ENCODE measurements at places on chromosomes 11 and 22.

DNA sequence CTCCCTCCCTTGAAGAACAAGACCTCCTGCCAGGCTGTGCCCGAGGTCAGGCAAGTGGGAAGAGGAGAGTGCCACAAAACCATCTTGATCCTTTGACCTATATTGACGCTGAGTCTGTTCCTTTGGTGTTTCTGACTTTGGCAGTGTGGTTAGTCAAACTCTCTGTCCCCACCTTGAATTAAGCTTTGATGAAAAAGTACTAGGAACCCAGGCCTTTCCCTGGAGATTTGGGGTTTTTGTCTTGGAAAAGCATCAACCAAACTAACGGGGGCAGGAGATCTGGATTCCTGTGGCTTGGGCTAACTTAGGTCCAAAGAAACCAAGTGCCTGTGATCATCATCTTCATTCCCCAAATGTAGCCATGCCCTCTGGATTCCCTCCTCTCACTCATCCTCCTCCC is 40.4 kb downstream of the ARFGAP2 start:
- no peak for DNase-seq

- DNase-seq, result no peak
Observed at GRCh38 chr11:119896387-119897045, 167.5 kb upstream of the NECTIN1 start.

DNA sequence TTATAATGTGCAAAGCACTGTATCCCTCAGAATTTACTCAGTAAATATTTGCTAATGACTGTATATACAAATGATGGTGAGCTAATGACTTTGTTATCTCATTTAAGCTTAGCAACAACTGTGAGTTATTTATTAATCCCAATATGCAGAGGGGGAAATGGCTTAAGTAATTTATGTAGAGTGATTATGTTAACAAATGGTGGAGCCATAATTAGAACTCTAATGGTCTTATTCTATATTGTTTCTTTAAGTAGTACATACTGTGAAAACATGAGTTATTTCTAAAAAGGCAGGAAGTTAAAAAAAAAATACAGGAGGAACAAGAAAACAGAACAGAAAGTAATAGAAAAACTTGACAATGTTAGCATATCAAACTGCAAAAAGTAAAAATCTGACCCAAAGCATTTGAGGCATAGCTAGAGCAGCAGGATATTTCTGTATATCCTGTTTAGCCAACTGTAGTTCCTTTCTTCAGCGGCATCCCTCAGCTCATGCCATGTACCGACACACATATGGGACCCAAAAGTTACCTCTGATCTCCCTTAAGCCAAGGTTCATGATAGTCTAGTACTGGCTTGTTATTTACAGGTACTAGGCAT is 94.2 kb downstream of the FCHSD2 start:
- DNase-seq, result no peak

DNA sequence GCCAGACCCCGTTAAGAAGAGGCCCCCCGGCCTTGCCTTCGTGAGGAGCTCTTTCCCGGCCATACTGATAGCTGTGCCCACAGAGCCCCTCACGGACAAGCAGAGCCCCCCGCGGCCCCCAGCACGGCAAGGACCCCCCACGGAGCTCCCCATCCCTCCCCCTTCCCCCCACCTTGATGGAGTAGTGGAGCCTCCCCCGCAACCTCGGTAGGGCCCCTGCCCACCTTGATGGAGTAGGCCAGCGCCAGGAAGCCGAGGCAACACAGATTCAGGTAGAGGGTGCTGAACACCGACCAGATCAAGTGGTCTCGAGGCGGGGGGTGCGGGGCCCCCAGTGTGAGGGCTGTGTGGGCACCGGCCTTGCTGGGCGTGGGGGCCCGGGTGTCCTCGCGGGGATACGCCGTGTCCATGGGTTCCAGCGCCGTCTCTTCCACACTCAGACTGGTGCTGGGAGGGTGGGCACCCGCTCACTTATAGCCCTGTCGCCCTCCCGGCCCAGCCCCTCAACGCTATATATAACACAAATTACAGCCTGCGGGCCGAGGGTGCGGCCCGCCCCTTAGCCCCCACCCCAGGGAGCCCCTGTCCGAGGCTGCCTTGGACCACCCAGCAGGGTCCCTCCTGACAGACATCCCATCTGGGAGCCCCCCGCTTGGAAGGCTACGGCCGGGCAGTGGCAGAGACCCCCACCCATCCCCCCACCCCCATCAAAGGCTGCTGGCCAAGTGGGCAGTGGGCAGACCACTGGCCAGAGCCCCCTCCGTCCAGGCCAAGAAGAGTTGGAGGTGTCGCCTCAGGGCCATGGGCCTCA is at the start of gene IFITM5:
TSS of gene IFITM5 (minus strand) at position 446 of the 811 bp plus-strand sequence. CDS start at position 410, 36 bp downstream.
- no peak for DNase-seq

DNA sequence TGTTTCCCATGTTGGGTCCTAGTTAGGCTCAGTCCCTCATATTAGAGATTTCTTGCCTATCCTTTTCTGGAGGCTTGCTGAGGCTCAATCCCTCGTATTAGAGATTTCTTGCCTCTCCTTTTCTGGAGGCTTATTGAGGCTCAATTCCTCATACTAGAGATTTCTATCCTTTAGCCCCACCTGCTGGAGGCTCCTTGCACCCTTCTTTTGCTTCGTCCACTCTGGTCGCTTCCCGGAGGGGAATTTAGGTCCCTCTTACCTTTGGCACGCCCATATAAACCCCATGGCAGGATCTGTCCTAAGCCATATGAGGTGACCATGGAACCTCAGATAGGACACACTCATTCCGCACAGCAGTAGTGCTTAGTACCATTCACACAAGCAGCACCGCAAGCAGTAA is 15.9 kb downstream of the CYP2D6 start:
- no peak for DNase-seq

DNA sequence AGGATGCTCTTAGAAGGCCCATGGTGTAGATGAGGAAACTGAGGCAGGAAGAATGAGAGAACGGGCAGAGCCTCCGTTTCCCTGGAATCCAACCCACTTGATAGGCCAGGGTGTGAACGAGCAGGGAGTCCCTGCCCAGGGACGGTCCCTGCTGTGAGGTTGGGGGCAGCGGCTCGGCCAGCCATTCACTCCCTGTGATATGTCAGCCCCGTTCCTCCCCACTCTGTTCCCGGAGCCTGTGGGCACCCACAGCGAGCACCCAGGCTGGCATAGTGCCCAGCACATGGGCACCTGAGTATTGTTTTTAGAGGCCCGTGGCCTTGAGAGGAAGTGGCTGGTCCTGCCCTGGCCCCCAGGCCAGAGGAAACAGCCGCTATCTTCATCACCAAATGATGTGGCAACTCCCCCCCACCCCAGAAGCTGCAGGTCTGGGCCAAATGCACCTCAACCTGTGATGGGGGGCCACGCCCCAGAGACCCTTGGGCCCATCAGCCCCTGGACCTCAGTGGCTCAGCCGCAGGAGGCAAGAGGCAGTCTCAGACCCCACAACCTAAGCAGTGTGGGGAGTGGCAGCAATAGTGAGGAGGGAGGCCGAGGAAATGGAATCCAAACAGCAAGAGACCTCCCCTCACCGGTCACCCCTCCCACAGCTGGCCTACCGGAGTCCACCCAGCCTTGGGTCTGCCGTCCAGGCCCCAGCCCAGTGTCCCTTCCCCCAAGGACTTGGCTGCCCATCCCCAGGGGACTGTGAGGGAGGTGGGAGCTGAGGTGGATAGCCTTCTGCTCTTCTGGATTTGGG is 2.1 kb downstream of the ALDH3B1 start:
- no peak for DNase-seq

DNA sequence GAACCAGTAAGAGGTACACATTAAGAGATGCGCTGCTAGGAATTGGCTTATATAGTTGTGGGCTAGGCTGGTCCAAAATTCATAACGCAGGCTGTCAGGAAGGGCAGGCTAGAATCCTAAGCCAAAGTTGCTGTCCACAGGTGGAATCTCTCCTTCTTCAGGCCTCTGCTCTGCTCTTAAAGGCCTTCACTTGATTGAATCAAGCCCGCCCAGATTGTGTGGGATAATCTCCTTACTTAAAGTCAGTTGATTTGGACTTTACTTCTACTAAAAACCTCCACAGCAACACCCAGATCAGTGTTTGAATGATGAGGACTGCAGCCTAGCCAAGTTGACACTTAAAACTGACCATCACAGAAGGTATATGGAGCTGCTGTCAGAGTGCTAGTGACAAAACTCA is 68.8 kb downstream of the LRRC32 start:
- no peak for DNase-seq

GRCh38 chr11:93655047-93655446 is 6.4 kb upstream of the CEP295 start:
- no peak for DNase-seq

DNA sequence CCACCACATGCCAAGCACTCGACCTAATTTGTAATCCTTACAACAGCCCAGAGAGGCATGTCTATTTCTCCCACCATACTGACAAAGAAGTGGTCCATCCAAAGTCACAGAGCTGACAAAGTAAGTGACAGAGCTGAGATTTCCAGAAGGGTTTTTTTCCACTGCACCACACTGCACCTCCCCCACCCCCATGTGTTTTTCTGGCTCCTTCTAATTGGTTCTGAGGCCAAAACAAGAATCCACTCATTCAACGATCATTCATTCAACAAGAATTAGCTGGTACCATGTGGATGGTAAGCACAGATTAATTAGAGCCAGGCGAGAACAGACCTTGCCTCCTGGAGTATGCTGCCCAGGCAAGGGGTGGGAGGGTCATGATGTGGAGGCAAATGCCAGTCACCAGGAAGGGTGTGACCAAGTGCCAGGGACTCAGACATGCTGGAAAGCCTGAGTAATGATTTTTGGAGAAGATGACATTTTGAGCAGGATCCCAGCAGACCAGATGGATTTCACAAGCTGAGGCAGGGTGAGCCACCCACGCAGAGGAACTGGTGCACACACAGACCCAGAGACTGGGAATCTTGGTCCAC is 14.9 kb upstream of the PRG2 start:
- DNase-seq, result no peak

- no peak for DNase-seq
Observed at GRCh38 chr11:122165607-122166371, 49.8 kb upstream of the BLID start.

DNA sequence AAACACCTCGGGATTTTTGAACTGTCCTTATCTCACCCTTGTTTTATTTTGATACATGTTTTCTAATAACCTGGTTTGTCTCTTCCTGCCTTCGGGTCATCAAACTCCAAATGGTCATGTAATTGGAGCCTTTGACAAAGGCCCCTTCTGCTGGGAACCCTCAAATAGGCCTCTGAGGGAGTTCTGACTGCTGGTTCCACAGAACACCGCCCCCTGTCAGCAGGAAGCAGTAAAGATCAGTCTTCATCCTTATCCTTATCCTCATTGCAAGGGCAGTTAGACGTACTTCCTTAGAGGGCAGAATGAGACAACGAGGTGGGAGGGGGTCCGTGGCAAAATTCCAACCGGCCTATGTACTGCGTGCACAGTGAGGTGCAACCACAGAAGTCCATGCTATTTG is 12.1 kb downstream of the TRIM51 start:
- DNase-seq, result no peak

DNA sequence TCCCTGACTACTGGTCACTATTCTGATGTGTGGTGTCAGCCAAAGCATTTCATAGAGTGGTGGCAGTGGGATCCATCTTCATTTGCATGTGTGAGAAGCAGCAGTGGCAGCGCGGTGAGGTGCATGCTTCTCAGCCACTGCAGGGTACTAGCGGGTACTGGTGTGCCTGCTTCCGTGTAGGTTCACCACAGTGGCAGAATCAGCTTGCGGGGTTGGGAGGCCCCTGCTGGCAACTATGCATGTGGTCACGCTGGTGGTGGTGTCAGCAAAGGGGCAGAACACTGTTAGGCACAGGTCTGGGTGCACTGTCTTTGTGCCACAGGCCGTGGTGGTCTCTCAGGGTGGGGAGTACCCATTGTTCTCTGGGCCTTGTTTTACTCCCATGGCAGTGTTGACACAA is 286.4 kb upstream of the TENM4 start:
- DNase-seq, result no peak

DNA sequence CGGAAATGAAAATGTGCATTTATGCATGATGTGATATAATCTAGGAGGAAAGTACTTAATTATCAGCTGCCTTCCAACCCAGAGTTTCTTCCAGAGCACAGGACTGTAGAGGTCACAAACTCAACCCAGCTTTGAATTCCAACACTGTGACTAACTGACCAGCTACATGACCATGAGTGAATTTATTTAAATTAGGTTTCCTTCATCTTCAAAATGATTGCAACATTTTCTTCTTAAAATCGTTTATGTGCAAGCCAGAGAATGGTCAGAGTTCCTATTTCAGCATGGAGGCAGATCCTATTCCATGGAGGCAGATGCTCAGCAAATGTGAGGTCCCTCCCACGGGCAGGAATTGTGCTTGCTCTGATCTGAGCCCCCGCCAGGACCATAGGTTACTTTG is 42.4 kb downstream of the OSBP start:
- DNase-seq, result no peak

DNA sequence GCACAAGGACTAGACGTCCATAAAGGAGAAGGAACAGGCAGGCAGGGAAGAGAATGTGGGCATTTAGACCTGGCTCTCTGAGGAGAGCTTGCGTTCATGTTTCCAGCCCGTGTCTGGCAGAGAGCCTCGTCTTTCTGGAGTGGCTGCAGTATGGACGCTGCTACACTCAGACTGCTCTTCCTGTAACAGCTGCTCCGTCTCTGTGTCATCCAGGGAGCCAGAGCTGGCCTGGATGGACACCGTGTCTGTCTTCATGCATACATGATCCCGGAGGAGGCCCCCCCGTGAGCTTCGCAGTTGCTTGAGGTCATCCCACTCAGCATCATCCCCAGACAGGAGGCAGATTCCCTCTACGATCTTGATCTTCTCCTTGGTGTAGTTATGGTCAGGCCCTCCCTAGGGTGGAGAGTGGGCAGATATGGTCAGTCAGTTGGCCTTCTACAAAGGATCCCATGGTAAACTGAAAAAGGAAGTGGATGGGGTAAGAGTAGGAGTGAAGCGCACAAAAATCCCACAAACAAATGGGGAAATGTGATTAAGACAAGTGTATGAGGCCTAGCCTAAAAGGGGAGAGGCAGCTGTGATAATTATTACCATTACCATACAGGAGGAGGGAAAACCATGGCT is 13.0 kb upstream of the CKAP5 start:
- DNase-seq, result no peak

DNA sequence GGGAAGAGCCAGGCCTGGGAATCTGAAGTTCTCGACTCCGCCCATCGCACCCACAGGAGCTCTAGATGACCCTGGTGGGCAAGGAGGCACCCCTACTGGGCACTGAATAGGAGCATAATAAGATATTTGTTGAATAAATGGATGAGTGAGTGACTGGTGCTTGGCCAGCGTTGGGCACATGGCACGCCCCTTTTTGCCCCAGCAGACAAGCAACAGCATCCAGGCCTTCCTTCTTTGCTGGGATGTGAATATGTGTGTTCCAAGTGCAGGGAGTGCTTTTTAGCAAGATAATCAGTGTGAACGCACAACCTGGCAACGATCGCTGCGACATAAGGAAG is 443 bp upstream of the CELF1 start:
- no peak for DNase-seq

GRCh38 chr22:28855355-28856094 is 27.8 kb upstream of the ZNRF3 start:
- DNase-seq, result peak; percentile 61

GRCh38 chr11:78810559-78811009 is 235.9 kb upstream of the NARS2 start:
- DNase-seq, result no peak

- no peak for DNase-seq
Observed at GRCh38 chr11:96207459-96208449, 135.2 kb downstream of the MAML2 start.

All from HTR-8/SVneo (cell line).